ENCODE measurements at places on chromosomes 4 and X.

- DNase-seq: no peak
Observed at GRCh38 chr4:128810871-128811570, 1.5 kb downstream of the JADE1 start.

DNA sequence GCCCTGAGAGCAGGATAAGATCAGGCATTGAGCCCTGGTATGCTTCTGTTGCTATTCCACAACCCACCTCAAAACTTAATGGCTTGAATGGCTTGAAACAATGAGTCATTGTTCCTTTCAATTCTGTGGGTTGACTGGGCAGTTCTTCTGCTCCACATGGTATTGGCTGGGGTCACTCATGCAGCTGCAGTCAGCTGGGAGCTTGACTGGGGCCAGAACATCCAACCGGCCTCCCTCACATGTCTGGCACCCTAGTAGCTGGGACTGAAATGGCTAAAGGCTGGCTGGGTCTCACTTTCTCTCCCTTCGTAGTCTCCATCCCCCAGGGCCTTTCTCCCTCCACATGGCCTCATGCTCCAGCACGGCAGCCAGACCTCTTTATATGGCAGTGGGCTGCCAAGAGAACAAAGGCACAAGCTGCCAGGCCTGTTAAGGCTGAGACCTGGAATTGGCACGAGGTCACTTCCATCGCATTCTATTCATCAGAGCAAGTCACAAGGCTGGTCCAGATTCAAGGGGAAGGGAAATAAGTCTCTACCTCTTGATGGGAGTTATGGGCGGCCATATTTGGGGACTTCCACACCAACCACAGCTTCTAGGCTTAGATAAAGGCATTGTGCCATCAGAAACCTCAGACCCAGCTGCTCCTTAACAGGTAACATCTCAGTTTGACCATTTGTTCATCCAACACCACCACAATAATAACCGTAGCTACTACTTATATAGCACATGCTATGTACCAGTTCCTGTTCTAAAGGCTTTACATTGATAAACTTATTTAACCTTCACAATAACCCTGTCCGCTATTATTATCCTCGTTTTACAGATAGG lies 159.7 kb upstream of the ATP6AP2 start:
- DNase-seq: no peak

DNA sequence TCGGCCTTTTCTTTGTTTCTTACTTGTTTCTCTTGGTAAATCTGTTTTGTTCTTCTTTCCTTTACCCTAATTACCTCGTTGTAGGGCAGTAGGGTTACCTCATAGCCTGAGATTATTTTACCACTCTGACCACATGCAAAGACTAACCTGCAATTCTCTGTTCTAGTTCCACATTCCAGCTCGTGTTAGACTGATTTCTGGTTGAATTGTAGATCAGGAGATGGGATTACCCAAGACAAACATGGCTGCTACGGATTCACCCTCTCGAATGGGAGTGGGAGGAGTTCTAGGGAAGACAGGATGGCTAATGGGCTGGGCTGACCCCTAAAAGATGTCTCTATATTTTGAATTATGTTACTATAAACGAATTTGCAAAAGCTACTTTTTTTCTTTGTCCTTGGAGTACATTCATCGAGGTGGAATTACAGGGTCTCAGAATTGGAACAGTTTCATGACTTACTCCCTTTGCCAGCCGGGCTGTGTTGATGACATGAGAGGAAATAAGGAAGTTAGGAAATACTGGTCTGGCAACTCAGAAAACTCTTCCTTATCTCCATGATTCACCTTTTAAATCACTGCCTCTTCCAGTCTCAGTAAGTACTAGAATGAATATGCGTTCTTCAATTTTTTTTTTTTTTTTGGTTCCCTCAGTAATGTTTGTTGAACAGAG lies 36.7 kb upstream of the FBXW7 start:
- DNase-seq: no peak

DNA sequence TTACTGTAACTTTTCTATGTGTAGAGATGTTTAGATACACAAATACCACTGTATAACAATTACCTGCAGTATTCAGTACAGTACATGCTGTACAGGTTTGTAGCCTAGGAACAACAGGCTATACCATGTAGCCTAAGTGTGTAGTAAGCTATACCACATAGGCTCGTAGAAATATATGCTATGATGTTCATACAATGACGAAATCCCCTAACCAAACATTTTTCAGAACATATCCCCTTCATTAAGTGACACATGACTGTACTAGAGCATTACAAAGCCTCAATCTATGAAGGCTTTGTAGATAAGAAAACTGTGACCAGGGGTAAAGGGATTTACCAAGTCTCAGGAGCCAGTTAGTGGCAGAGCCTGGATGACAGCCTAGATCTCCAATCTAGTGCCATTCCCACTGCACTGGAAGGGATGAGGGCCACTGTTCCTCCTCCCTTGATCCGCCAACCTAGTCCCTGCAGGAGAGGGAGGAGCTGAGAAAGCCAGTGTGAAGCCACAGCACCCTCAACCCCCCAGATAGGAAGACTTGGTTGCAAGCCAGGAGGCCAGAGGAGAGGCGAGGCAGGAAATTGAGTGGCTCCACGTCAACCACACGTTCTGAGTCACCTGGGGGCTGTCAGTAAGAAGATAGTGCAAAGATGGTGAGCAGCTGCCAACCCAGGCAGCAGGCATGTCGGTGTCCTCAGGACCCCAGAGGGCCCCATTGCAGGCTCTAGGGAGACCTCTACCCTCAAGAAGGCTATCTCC lies 227.7 kb downstream of the BCOR start:
- DNase-seq: no peak

DNA sequence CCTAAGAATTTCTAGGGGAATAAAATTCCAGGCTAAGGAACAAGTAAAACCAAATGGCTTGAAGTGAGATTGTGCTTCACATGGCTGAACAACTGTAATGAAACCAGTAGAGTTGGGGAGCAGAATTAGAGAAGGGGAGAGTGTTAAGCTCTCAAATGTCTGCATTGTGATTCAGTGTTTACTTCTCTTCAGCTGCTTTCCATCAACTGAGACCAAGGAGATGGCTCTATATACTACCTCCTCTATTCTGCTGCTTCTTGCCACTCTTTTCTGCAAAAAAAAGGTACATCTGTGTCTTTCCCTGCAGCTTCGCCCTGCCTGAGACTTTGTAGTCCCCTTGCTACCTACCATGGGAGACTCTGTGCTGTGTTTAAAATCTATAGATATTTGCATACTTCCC lies 73.5 kb downstream of the WDFY3 start:
- DNase-seq: no peak

DNA sequence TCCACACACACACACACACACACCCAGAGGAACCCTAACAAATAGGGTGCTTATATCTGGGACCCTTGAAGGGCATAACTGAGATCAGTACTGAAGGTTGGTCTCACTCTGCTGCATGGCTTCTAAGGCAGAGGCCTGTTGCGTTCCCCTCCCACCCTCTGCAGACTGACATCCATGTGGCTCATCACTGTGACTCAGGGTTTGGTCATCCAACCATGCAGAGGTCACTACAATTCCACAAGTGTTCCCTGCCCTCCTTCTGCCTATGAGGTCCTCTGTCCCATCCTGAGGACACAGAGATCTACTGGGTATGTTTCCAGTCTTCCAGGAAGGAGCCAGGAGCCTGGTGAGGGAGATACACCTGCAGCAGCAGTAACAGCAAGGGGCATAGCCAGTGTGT lies 55.8 kb downstream of the XAGE2 start:
- DNase-seq: no peak

GRCh38 chrX:123080065-123080464 lies 104.0 kb upstream of the GRIA3 start:
- no peak for DNase-seq

DNA sequence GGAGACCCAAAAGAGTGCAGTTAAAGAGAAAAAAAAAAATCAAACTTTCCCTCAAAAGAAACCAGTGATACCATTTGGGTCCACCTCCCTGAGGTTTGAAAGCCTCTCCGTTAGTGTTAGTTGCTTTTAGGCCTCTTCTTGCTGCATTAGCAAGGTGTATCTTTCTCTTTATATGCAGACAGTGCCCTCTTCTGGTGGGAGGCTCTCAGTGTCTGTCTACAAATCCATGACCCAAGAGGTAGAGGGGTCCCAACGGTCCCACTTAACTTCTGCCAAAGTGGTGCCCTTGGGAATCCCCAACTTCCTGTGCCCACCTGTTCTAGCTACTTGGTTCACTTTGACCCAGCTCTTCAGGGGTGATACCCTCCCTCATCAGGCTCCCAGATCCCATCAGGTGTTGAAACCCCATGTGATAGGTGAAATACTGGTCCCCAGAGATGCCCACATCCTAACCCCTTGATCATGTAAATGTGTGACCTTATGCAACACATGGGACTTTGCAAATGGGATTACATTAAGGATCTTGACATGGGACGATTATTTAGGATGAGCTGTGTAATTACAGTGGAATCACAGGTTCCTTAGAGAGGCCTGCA lies 63.7 kb upstream of the CD99 start:
- DNase-seq: no peak

DNA sequence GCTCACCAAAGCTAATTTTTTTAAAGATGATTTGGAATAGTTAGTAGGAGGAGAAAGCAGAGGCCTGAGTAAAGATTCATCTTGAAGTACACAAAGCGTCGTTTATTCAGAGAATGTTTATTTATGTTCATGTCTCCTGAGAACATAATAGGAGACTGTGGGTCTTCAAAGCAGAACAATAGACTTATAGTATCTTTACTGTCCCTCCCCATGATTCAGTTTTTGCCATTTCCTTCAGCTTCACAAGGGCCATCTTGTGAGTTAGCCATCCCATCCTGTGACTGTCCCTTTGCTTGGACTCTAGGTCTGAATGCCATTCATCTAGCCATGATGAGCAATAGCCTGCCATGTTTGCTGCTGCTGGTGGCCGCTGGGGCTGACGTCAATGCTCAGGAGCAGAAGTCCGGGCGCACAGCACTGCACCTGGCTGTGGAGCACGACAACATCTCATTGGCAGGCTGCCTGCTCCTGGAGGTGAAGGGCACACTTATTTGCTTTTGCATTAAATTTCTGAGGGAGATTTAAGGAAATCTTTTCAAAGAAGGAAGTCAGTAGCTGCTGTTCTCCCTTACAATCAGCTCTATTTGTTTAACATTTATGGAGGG lies 105.8 kb downstream of the NFKB1 start:
- DNase-seq: no peak

DNA sequence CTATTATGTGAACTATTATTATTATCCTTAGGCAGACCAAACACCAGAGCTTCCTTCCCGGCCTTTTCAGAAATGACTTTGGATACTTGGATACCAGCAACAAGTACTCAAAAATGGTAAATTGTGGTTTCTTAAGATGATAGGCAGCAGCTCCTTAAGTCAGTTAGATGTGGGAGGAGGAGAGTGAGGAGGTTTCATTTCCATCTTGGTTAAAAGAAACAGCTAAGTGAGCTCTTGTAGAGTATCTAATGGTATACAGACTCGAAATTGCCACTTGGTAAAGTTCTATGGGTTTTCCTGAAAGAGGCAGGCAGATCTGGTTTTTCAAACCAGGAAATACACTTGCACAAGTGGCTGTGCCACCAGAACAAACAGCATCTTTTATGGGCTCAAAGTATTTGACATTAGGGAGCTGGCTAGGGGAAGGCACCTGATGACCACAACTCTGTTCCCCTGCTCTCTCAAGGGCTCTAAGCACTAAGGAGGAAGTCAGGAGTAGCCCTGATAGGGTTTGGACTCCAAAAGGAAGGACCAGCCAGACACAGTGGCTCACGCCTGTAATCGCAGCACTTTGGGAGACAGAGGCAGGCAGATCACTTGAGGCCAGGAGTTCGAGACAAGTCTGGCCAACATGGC lies 130.9 kb downstream of the TMEM164 start:
- no peak for DNase-seq

- DNase-seq: no peak
Observed at GRCh38 chr4:28221536-28221935, 1360.9 kb downstream of the STIM2 start.

GRCh38 chrX:66030505-66031317 lies 9.2 kb downstream of the VSIG4 start:
- DNase-seq: no peak

DNA sequence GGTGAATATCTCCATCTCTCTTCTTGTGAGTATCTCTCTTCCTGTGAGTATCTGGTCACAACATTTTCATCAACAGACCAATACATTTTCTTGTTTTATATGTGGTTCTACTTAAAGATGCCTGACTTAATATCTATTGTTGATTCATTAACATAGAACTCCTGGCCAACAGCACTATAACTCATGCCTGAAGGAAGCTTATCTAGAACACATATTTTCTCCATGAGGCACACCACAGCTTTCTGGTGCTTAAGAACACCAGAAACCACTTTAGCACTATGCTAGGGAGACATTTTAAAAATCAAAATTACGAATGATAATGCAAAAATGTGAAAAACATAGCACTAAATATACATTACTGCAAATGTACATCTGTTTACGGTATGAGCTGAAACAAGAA lies 190.4 kb downstream of the GABRB1 start:
- no peak for DNase-seq

Measured in cerebellar nuclear complex (tissue), 1 donor.